ENCODE measurements at places on chromosomes 4 and X. TPM values are rescaled to one million over a fixed set of nuclear protein-coding genes. Genes with fewer than 3 reads are reported as not detected.

Gene PIR
- total RNA-seq: 21.1 TPM

Gene PPBP
- total RNA-seq: not detected

Gene RNF175
- total RNA-seq: not detected

Gene PDZD11
- 30.7 TPM for total RNA-seq

Gene FREM3
- not detected for total RNA-seq

Gene PFKFB1
- 16.3 TPM for total RNA-seq

Gene EOLA1
- 8.0 TPM for total RNA-seq

Gene SPANXD
- not detected for total RNA-seq

Gene HSFX3
- total RNA-seq: not detected

Gene PAGE5
- not detected for total RNA-seq

Gene NR0B1
- total RNA-seq: 0.34 TPM

Gene ARSJ
- 0.98 TPM for total RNA-seq

Gene CNGA1
- total RNA-seq: 5.1 TPM

Measured in subcutaneous adipose tissue (tissue), 4 donors.